ENCODE measurements at places on chromosomes 6 and 20.

DNA sequence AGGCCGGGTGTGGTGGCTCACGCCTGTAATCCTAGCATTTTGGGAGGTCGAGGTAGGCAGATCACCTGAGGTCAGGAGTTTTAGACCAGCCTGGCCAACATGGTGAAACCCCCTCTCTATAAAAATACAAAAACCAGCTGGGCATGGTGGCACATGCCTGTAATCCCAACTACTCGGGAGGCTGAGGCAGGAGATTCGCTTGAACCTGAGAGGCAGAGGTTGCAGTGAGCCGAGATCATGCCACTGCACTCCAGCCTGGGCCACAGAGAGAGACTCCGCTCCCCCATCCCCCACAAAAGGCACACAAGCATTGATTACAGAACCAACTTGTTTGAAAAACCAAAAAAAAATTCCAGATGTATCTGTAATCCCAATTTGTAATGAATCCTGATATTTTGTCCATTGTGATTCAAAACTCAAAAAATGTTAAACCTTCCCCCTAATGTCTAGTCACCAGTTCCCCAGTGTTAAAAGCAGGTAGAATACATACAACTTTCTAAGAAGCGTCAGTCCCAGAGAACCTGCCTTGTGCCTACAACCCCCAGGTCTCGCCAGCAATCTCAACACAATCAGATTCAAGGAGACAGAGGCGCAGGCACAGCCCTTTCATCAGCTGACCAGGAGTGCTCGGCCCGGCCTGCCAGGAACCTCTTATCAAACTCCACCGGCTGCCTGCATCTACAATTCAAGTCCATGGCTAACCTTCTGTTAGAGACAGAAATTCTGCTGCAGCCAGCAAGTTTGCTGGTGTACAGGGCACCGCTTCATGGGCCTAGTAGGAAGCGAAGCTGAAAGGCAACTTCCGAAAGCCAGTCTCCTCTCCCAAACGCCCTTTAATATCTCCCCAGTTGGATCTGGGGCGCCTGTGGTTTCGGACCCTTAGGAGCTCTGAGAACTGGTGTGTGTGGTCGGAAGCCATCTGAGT is 2.1 kb downstream of the EZR start:
- no peak for DNase-seq

- no peak for DNase-seq
Observed at GRCh38 chr6:168834801-168835200, 393.8 kb downstream of the SMOC2 start.

DNA sequence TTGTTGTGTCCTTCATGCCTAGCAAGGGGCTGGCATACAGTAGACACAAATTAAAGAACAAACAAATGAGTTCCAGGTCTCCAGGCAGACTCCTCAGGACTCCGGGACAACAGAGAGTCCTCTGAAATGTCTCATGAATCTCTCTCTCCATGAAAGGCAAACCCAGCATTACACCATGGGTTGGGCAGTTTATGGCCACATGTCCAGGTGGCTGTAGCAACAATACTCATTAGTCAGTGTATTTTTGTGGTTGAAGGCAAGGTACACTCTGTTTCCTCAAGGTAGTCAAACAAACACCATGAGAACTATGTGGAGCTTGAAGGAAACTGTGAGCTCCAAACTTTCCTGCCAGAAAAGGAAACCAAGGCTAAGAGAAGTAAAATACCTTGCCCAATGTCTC is 62.2 kb downstream of the KCNB1 start:
- no peak for DNase-seq

DNA sequence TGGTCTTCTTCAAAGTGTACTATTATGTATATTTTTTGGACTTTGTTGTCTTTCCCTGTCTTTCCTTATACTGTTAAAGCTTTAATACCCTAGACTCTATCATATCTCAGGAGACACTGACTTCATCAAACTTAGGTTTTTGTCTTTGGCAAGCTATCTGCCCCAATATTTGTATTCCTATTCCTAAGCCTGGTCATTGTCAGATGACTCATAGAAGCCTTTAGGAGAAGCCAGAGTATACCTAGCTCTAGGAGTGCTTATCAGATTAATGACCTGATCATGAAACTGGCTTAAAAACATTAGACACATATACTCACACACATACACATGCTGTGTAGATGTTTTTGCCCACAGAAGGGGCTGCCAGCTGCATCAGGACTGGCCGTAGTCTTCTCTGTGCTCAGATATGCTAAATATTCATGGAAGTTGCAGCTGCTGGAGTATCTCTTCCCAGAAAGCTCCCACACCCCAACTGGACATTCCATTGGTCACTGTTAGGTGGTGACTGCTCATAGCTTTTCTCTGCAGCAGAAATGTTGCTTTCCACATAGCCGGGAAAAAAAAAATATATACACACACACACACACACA is 102.0 kb downstream of the ANKS1A start:
- no peak for DNase-seq

DNA sequence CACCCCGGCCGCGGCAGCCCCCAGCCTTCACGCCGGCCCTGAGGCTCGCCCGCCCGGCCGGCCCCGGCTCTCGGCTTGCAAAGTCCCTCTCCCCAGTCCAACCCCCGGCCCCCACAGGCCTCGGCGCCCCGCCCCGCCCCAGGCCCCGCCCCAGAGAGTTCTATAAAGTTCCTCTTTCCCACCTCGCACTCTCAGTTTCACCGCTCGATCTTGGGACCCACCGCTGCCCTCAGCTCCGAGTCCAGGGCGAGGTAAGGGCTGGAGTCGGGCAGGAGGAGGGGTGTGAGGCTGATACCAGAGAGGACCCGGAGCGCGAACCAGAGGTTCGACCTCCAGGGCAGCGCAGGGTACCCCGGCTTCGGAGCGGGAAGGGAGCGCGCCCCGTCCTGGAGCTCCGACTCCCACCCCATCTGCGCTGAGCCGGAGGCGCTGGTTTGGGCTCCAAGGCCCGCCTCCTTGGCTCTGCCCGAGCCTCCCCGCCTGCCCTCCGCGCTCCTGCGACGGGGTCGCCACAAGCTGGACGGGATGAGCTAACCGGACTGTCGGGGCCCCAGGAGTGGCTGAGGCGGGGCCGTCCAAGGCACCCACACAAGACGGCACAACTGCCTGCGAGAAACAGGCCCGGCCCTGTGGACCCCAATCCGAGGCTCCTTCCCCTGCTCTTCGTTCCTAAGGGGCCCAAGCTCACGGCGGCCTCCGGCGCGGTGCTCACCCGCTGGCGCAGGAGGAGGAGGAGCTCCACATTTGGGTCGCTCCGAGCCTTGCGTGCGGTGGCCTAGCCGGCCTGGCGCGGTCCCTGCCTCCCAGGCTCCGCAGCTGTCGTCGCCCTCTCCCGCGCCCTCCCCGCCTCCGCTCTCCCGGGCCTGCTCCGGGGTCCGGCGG is at the start of gene IRF4:
TSS of gene IRF4 (plus strand) at position 194 of the 882 bp plus-strand sequence. CDS start 1,401 bp downstream, outside the sequence.
- DNase-seq: peak; percentile 78

DNA sequence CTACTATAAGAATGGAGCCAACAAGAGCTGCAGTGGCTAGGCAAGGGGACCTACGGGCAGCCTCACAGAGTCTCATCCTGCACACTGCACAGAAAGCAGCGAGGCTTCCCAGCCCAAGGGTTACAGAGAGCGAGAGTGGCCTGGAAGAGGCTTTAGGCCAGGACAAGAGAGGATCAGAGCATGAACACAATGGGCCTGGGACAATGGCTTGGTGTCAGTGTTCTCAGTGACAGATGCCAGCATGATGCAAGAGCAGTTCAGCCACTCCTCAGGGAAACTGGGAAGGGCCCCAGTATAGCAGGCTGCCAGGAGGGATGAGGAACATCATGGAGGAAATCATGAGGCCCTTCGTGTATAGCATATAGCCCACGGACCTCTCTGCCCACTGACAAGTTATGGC is 108.0 kb downstream of the NUS1 start:
- DNase-seq: no peak

DNA sequence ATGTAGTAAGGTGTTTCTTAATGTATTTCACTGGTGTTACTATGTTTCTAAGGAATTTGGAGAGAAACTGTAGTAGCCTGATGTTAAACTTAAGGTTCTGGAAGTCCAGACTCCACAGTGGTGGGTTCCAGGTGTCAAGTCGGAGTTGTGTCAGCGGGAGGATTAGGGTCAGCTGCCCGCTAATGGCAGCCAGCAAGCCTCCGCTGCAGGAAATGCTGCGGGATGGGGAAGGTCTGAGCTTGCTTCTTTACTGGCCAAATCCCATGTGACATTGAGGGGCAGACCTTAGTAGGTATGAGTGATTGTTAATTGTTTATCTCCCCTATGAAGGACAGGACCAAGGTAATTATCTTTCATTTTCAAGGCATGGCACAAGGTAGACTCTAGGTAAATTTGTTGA is 3.7 kb upstream of the ARID1B start:
- no peak for DNase-seq

Measured in germinal center (tissue), 1 donor.